ENCODE measurements at places on chromosomes 4 and X.

- no peak for ATAC-seq
Observed at GRCh38 chrX:38172596-38172995, 48.1 kb downstream of the SRPX start.

- peak; percentile 91 for ATAC-seq
Observed at GRCh38 chr4:76213415-76214176, at the start of gene SCARB2. SCARB2 (minus strand) TSS chr4:76213824; CDS start chr4:76213543, 281 bp downstream.

GRCh38 chr4:101527188-101527587 lies 179.9 kb upstream of the PPP3CA start:
- ATAC-seq = no peak

- ATAC-seq = no peak
Observed at GRCh38 chr4:20395160-20395773, 143.6 kb downstream of the SLIT2 start.

- no peak for ATAC-seq
Observed at GRCh38 chrX:23201706-23202105, 132.9 kb upstream of the PTCHD1 start.

DNA sequence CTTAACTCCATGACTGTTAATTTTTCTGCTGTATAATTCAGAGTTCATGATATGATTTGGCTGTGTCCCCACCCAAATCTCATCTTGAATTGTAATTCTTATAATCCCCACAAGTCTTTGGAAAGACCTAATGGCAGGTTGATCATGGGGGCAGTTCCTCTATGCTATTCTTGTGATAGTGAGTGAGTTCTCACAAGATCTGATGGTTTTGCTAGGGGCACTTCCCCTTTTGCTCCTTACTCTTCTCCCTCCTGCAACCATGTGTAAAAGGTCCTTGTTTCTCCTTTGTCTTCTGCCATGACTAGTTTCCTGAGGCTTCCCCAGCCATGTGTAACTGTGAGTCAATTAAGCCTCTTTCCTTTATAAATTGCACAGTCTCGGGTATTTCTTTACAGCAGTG lies 1751.9 kb downstream of the ARAP2 start:
- no peak for ATAC-seq

- no peak for ATAC-seq
Observed at GRCh38 chrX:104334971-104335370, 80.2 kb upstream of the ESX1 start.

- peak; percentile 31 for ATAC-seq
Observed at GRCh38 chrX:38220415-38221390, at the start of gene SRPX. SRPX (minus strand) TSS chrX:38220871; CDS start chrX:38220792, 79 bp downstream.

DNA sequence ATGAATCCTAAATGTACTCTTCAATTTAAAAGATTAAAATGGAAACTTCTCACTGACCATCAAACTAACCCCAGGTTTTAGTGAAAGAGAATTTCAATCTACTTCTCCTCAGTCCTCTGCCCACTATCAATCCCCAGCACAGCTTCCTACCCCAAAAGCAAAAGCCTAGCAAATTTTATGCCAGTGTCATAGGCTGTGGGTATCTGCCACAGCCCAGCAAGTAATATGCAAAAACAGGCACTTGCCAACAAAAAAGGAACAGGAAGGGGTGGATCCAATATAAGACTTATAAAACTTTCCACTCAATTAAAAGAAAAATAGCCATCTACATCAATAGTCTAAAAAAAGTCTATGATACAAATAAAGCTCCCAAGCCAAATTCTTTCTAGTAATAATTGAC lies 22.3 kb downstream of the CAMK2D start:
- ATAC-seq = no peak

GRCh38 chr4:123986268-123986798 lies 589.7 kb downstream of the SPRY1 start:
- no peak for ATAC-seq

DNA sequence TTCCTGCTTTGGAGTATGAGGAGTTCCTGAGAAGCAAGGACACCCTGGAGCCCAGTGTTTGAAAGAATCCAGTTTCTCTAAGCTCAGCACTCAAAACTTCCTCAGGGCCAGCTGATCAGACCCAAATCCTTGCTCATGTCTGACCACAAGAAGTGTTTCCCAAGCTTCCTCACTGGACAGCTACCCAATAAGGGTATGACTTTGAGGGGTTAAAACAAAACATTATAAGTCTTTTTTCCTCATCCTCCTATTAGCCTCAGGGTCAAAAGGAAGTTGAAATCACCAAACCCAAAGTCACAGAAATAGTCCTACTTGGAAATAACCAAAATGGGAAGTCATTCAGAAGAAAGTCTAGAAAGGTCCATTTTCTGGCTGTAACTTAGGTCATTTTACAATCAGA lies 13.7 kb downstream of the ZBTB33 start:
- ATAC-seq = no peak

- no peak for ATAC-seq
Observed at GRCh38 chr4:8739317-8739716, 132.3 kb downstream of the HMX1 start.

DNA sequence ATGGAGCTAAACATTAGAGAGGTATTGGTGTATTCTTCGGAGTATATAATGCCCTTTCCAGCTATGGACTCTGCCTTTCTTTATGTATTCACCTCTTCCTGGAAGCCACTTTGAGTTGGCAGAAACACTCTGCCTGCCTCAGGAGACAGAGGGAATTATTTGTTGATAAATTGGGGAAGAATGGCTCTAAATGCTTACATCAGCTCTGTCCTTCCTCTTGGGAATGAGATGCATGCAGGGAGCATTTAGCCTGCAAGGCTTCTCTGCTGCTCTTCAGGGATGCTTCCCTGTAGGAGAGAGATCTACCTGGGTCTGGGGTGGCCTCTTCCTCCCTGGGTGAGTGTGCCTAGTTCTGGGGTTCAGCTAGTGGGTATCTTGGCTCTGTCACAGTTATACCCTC lies 6.9 kb upstream of the HS3ST1 start:
- ATAC-seq = no peak

DNA sequence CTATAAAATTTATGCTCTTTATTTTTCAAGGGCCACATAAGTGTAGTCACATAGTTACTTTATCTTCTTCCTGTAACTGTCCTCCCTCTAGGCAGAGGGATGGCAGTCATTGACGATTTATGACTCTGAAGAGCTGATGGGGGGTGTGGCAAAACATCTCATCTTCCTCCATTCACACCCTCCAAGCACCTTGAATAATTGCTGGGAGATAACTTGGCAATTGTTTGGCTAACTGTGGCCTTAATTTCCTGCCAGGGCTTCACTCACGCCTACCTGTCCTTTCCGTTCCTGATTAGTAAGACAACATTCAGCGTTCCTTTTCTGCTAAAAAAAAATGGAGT lies 329.2 kb downstream of the ARHGAP10 start:
- peak; percentile 8 for ATAC-seq

DNA sequence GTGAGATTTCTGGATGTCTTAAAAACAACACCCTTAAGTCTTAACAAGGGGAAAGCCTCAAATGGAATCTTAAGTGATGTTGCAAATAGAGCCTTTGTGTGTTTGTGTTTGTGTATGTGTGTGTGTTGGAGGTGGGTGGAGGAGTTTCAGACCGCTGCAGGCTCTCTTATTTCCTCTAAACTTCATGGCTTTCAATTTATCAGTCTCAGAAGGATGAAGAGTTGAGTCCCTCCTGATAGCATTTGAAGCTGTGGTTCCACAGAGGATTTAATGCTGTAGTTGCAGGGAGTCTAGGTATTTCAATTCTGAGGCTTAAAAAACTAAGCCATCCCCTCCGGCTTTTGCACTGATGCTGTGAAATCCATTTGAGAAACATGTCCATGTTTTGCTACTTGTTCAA lies 4.3 kb upstream of the AGA start:
- no peak for ATAC-seq

- no peak for ATAC-seq
Observed at GRCh38 chr4:85165808-85166207, 199.3 kb upstream of the WDFY3 start.

DNA sequence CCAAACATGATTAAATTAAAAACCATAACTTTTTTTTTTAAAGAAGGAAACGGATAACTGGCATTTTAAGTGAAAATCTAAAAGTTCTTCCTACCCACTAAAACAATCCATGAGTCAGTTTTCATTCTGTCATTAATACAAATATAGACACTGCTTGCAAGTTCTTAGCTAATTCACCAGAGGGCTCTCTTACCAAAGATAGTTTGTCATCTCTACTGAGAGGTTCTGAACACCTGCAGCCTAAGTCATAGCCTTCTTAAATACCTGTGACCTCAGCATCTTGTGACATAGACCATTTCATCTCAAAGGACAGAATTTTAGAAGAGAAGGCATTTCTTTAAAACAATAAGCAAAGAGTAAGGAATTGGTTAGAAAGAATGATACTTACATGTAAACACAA lies 65.3 kb upstream of the FAM120C start:
- peak; percentile 67 for ATAC-seq

DNA sequence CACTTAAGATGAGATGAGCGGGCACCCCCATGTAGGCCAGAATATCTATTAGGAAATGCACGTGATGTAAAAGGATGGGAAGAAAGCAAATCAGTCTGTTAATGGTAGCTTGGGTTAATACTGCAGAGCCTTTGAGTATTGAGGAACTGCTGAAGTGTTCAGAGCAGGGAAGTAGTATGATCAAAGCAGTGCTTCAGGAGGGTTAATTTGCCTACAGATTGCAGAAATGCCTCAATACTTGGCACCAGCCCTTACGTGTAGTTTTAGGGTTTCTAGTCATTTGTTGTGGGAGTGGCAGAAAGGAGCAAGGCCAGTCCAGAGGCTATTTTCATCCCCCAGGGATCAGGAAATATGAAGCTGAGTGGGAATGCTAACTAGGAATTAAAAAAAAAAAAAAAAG lies 19.7 kb downstream of the ZFX start:
- no peak for ATAC-seq

GRCh38 chrX:138923805-138924204 lies 212.3 kb upstream of the FGF13 start:
- no peak for ATAC-seq

GRCh38 chr4:152117933-152118507 lies 357.2 kb upstream of the GATB start:
- ATAC-seq = no peak

DNA sequence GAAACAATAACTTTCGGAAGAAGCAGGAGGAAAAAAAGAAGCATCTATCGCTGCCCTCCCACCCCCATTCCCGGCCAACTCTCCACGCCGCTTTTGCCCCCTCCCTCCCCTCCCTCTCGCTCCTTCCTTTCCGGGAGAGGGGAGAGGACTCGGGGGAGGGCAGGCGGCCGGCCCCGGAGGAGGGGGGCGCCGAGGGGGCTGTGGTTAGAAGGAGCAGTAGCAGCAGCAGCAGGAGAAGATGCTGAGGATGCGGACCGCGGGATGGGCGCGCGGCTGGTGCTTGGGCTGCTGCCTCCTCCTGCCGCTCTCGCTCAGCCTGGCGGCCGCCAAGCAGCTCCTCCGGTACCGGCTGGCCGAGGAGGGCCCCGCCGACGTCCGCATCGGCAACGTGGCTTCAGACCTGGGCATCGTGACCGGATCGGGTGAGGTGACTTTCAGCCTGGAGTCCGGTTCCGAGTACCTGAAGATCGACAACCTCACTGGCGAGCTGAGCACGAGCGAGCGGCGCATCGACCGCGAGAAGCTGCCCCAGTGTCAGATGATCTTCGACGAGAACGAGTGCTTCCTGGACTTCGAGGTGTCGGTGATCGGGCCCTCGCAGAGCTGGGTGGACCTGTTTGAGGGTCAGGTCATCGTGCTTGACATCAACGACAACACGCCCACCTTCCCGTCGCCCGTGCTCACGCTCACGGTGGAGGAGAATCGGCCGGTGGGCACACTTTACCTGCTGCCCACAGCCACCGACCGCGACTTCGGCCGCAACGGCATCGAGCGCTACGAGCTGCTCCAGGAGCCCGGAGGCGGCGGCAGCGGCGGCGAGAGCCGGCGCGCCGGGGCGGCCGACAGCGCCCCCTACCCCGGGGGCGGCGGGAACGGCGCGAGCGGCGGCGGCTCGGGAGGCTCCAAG lies 1.3 kb downstream of the PCDH7 start:
- ATAC-seq = peak; percentile 50

DNA sequence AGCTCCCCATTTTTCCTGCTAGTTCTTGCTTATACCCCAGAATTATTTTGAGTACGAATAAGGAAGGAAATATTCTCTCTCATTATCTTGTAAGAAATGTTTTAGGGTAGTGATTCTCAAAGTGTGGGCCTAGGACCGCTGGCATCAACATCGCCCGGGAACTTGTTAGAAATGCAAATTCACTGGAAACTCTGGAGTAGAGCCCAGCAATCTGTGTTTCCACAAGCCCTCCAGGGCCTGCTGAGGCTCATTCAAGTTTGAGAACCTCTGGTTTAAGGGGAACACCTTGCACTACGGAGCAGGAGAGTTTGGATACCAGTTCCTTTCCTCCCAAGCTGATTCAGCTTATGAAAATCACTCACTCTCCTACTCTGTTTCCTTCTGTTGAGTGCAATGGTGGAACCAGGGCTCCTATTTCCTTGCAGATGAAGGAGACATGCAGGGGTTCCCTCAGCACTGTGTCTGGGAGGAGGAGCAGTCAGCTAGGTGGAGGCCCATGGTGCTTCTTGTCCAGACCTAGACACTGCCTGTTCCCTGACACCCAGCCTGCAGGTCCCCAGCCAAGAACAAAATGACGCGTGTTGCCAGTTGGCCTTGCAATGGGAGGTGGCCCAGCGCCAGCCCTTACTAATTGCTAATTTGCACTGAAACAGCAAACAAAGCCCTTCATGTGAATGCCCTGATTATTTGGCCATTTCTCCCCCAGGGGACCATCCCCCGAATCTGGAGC lies 68.5 kb downstream of the CYTL1 start:
- no peak for ATAC-seq

DNA sequence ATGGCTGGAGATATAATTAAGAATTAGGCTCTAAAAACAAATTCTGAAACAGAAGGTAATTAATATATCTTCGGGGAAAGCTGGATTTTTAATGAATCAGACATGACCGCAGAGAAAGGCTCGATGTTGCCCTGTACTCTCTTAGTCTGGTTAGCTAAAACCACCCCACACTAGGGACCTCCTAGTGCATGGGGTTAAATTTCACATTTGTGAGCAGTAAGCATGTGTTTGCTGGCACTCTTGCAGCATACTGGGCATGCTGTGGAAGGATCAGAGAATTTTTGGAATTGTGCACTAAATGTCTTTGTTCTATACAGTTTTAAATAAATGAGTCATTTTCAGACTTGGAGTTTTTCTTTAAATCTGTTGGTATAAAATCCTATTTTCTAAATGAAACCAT lies 475.6 kb upstream of the FTHL17 start:
- no peak for ATAC-seq

DNA sequence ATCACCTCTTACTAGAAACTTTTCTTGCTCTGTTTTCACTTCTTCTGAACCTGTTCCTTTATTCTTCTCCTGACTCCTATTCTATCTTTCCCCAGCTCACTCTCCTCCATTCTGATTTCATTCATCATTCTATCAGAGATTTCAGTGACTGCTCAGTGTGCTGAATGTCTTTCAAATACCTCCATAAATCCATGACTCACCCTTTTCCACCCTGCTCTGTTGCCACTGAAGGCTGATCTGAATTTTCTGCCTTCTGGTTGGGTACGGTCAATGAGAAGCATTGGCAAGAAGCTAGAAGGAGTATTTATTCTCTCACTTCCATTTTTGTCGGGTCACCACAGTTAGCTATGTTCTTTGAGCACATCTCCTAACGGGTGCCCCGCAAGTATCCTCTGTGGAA lies 265.9 kb downstream of the CBLL2 start:
- ATAC-seq = no peak

- ATAC-seq = no peak
Observed at GRCh38 chr4:87251106-87251505, 30.7 kb upstream of the KLHL8 start.

- peak; percentile 96 for ATAC-seq
Observed at GRCh38 chrX:54029529-54030143, 14.6 kb downstream of the PHF8 start.

GRCh38 chr4:10333942-10334341 lies 123.3 kb downstream of the ZNF518B start:
- no peak for ATAC-seq

All from esophagus mucosa (tissue), 1 donor.